Activated T-helper 1 cell treated with anti-CD3 and anti-CD28 coated beads, Interleukin-2, amount 50 U/mL, for 16 hours (primary cell): ENCODE measurements at places on chromosomes 7 and 10.

- DNase-seq, result no peak
These were observed 63.4 kb upstream of the SYPL1 start for GRCh38 chr7:106175507-106175906.

- DNase-seq, result no peak
These were observed 39.8 kb downstream of the PSMC2 start for GRCh38 chr7:103387242-103387641.

GRCh38 chr10:11093771-11094736 is 76.4 kb downstream of the CELF2 start:
- DNase-seq, result no peak

DNA sequence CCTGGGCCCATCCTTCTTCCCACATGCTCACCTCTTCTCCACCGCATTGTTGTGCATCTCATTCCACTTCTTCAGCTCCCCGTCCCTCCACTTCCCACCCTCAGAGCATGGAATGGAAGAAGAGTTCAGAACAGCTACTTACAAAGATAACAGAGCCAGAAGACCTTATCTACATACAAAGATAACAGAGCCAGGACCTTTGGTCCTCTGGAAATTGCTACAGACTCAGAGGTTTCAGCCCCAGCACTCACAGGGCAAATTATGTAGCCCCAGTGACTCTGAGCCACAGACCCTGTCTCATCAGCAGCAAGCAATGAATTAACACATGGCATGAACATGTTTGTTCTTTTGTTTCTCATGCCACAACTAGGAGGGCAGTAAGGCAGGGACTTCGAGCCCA is 28.7 kb upstream of the SLC29A3 start:
- DNase-seq, result no peak

- DNase-seq, result no peak
These were observed 181.0 kb downstream of the LRRC4 start for GRCh38 chr7:127850195-127850594.

GRCh38 chr10:119080521-119081259 is at the start of gene EIF3A:
Gene EIF3A, minus strand, starts transcription at chr10:119080817. Its CDS starts 141 bp downstream, at chr10:119080676.
- DNase-seq, result peak; percentile 90

DNA sequence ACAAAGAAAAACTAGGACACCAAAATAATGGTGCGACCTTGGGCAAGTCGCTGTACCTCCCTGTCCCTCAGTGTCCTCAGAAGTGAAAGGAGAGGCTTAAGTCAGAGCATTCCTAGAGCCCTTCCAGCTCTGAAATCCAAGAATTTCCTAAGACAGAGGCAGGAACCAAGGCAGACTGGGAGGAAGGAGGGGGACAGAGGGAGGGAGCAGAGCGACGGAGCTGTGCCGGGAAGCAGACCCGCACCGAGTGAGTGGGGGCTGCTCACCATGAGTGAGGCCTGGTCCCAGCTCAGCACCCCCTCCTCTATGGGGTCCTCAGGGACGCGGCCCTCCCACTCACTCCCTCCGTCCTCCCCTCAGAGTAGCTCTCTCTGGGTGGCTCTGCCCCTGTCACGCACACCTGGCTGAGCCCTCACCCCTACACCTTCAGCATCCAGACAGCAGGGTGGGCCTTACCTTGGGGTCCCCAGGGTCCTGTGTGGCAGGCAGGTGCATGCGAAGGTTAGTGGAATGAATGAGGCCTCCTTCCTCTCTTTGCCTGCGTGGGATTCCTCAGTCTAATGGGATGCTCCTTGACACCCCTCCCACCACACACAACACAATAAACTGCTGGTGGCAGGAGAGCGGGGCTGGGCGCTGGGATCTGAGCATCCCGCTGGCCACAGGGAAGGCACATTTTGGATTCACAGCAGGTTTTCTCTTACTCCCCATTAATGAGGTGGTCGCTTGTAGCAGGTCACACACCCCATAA is 4.6 kb upstream of the SMARCD3 start:
- DNase-seq, result no peak

GRCh38 chr7:142439739-142440138 is 181.9 kb upstream of the PRSS58 start:
- DNase-seq, result no peak

DNA sequence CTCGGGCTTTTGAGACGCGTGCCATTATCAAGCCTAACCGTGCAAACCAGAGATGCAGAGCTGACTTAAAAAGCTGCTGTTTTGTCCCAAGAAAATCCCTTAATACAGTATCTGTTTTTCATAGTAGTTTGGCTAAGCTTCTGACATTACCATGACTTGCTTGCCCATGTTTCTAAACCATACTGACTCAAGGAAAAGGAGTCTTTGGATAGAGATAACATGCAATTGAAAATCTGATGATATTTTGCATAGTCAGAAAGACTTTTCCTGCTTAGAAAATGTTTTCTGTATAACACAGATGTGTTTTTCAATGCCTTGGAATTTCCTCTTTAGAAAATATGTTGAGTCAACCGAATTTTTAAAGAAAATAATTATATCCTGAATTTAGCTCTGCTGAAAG is 21.5 kb upstream of the AKR1E2 start:
- no peak for DNase-seq

GRCh38 chr10:104327745-104328645 is 10.3 kb downstream of the ITPRIP start:
- no peak for DNase-seq

DNA sequence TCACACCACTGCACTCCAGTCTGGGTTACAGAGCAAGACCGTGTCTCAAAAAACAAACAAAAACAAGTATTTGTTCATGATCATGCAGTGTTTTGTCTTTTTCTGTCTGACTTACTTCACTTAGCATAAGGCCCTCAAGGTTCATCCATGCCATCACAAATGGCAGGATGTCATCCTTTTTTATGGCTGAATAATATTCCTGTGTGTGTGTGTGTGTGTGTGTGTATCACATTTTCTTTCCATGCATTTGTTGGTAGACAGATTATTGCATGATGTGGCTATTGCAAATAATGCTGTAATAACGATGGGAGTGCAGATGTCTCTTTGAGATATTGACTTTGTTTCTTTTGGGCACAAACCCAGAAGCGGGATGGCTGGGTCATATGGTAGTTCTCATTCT is 14.3 kb upstream of the MNX1 start:
- DNase-seq, result no peak

DNA sequence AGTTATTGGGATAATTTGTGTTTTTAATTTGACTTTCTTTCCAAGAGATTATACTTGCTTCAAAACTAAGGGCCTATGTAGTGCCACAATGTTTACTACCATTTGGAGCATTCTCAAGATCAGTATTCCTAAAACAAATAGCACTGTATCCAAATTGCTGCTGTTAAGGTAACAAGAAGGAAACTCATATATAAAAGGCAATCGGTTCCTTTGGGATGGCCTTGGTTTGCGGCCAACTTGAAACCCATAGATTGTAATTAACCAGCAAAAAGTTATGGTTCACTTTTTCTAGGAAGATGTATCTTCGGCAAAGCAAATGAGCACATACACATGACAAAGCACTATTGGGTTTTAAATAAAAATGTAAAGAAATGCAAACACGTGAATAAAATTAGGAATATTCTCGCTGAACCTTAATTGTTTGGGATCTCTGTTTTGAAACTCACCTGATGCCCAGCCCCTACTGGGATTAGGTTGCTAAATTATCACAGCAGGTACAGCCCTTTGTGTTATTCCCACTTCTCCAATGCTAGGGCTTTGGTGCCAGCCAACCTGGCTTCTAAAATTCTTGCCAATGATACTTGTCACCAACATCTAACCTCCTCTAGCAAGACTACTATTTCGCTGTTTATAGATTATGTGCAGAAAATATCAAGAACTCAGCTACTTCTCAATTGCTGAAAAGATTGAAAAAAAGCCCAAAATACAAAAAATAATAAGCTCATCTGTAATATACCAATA is 16.0 kb downstream of the CDNF start:
- DNase-seq, result no peak

DNA sequence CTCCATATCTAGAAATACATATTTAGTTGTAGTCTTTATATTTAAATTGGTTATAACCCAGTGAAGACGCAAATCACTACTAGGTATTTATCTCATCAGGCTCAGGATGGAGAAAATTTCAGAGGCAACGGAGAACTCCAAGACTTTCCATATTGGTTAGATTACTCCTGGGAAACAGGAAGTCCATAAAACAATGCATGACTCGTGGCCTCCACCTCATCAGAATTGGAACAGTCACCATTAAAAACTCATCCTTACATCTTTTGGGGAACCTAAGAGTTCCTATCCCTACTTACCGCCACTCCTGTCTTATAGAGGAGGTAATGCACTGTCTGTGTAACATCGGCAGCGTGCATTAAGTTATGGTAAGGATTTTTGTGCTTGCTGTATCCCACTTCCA is 177.6 kb downstream of the PPP1R17 start:
- no peak for DNase-seq

DNA sequence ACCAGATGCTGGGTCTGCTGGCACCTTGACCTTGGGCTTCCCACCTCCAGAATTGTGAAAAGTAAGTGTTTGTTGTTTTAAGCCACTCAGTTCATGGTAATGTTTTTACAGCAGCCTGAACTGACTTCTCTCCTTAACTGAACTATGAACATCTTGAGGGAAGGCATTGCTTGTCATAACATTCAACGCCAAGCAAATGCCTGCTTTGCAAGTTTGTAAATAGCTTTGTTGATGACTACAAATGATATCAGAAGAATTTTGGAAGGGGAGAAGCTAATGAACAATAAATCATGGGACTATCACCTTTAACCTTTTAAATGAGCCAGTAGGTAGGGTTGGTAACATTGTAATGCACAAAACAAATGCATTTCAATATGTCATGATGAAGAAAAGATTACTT is 402.4 kb upstream of the ADARB2 start:
- no peak for DNase-seq

GRCh38 chr10:4333459-4333894 is 492.5 kb upstream of the AKR1E2 start:
- no peak for DNase-seq

GRCh38 chr10:47049906-47050305 is 138.7 kb downstream of the PTPN20 start:
- DNase-seq, result no peak

DNA sequence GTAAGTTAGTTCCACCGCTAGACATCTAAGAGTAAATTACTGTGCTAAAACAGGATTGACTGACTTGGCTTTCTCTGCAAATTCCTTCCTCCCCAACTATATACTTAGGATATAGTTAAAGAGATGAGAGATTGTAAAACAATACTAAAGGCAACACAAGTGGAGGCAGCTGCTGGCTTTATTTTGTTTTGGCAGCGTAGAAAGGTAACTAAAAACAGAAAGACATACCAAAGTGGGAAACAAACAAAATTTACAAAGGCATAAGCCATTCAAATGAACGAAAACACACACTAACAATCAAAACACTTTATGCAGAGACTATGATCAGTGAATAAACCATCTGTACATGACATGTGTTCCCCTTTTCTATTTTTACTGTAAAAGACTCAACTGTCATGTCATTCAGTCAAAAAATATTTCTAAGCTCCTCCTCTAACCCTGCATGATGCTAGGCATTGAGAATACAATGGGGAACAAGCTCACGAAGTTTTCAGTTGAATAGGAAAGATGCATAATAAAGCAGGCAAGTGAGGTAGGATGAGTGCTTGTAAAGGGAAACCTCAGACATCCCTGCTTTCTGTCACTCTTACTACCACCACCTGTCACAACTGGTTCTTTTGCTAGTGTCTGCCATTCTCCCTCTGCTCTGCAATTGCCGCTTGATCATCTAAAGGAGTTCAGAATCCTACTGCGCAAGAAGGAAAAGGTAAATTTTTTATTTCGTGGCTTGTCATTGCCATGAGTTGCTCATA is 64.2 kb upstream of the COL1A2 start:
- DNase-seq, result no peak

DNA sequence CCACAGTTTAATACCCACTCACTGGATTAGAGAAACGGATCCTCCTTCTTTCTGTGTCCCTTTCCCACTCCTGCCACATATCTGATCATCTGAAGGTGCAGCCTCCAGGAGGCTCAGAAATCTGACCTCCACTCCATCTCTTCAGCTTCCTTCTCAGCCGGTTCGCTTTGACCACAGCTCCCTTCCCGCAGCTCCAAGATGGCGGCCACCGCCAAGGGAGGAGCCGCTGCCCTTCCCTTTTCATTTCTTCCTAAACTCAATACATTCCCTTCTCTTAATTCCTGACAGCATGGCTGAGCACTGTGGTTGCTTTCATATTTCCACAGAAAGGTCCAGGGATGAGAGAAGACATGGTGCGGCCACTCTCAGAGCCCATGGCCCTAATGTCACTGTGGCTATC is 43.7 kb upstream of the C7orf33 start:
- DNase-seq, result no peak

- no peak for DNase-seq
These were observed 388.9 kb downstream of the TNS3 start for GRCh38 chr7:47192978-47193377.

- DNase-seq, result no peak
These were observed 142.8 kb upstream of the SEMA3E start for GRCh38 chr7:83791737-83792136.

GRCh38 chr7:148609045-148609725 is 18.6 kb downstream of the C7orf33 start:
- no peak for DNase-seq

GRCh38 chr10:77146712-77147336 is 490.8 kb downstream of the KCNMA1 start:
- DNase-seq, result no peak

GRCh38 chr10:32963096-32963495 is 5.1 kb upstream of the ITGB1 start:
- DNase-seq, result no peak

DNA sequence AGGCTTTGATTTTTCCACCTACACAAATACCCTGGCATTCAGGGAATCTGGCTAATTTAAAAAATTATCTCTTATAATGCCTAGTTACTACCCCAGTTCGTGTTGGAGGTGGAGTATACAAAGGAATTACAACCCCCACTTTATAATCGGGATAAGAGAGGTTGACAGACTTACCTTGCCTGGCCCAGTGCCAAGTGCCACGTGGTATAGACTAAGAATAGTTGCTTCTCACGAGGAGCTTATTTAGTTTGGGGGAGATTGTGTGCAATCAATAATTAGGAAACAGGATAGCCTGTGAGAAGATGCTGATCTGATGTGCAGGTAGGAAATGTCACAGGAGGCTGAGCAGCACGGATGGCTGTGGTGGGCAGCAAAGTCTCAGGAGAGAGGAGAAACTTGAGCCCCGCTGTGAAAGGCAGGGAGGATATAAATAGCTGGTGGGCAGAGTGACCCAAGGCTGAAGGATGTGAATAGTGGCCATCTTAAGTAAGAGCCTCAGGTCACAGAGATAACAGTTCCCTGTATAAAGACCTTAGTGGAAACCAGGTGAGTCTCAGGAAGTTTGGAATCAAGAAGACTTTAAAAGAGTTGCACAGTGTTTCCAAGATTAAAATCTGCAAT is 11.3 kb upstream of the ATXN7L1 start:
- no peak for DNase-seq

GRCh38 chr10:104622598-104623209 is 18.4 kb upstream of the SORCS3 start:
- no peak for DNase-seq

DNA sequence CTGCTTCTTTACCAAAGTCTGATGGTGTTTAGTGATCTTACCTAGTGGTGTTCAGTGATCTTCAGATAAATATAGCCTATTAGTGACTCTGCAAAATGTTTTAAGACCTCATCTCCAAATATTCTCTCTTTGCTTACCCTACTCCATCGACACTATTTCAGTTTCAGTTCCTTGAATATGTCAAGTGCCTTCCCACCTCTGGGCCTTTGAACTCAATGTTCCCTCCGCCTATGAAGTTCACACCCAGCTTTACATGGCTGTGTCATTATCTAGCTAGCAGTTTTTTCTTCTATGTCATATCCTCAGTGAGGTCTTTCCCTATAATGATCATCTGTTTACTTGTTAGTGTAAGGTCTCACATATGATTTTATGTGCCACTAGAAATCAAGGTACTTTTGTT is 322.6 kb downstream of the DGKB start:
- DNase-seq, result no peak

- no peak for DNase-seq
These were observed 115.8 kb downstream of the SORBS1 start for GRCh38 chr10:95445223-95445836.
